ENCODE measurements at places on chromosomes 12 and 14.

DNA sequence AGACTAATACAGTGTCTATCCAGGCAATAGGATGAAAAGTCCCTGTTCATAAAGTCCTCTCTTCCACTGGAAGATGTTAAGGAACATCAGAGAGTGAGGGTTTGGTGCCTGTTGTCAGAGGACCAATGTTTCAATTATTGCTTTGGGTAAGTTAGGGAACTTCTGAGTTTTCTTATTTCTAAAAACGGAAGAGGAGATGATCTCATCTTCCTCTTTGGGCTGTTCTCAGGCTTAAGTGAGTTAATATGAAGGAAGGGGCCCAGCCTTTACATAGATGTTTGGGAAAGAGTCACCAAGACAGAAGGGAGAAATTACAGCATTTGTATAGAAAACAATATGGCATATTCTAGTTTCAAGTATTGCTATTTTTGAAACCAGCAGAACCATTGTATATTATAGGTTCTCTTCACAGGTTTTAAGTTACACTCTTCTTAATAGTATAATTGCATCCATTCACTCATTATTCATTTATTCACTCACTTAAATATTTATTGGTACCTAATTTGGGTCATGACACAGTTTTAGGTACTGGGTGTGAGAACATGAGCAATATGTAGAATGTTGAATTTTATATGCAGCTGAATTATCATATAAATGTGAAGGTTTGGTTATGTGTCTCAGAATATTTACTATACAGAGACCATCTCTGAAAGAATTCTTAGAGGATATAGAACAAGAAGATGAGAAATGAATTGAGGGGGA, 68.5 kb upstream of the LRIG3 start:
- no peak for DNase-seq

DNA sequence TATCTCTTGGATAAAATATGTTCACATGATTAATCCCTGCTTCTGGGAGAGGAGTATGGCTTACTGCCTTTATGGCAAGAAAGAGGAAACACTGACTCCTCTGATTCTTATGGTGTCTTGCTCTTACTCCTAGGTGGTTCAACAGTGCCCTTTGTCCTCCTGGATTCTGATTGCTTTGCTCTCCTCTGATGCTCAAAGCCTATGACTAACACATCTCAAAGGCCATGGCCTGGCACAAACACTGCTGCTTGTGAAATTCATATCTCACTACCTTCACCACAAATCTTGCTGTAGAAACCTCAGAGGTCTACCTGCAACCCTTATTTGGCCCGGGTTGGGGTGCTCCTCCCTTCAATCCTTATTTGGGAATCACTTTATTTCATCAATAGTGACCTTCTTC, 217.2 kb downstream of the C12orf50 start:
- DNase-seq: no peak

DNA sequence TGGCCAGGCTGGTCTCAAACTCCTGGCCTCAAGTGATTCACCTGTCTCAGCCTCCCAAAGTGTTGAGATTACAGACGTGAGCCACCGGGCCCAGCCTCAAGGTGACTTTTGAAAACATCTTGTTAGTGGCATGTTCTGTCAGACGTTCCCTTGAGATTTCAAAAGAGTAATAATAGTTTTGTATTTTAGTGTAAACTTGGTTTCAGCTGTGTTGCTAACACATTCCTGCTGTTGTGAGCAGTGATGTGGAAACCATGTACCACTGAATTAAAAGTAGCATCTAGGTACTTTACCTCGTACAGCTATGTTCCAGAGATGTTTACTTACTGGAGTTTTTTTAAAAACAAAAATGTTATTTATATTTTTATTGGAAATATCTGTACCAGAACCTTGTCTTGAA, 111.3 kb downstream of the AEBP2 start:
- DNase-seq: no peak

DNA sequence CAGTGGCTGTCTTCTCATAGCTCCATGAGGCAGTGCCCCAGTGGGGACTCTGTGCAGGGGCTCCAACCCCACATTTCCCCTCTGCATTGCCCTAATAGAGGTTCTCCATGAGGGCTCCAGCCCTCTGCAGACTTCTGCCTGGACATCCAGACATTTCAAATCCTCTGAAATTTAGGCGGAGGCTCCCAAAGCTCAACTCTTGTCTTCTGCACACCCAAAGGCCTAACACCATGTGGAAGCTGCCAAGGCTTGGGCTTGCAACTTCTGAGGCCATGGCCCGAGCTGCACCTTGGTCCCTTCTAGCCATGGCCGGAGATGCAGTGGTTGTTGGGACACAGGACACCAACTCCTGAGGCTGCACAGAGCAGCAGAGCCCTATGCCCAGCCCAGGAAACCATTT, 20.5 kb upstream of the PPP2R5C start:
- DNase-seq: no peak

DNA sequence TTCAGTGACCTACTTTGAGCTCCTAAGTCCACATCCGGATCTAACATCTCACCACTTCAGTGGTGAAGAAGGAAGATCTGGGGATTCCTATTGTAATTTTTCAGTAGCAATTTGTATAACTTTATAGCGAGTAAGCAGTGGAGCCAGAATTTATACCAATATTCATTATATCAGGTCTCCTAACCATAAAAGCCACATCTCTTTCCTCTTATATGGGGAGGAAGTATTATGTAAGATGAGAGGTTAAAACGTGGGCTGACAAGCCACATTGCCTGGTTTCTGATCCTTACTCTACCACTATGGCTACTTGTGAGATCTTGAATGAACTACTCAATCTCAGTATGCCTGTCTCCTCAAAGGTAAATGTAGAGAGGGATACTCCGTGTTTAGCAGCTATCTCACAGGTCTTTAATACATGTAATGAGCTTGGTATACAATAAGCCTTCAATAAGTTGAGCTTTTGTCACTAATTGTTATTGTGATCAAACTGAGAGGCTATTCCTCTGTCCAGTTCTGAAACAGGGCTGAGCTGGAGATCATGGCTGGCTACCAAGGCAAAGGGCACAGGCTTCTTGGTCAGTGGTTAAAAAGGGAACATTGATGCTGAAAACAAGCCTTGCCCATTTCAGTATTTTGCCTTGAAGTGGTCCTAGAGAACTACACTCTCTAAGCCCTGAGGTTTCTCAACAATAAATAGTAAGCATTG, 3.3 kb upstream of the TMEM117 start:
- no peak for DNase-seq

GRCh38 chr12:122474324-122474716, 26.4 kb downstream of the ZCCHC8 start:
- no peak for DNase-seq

- no peak for DNase-seq
These were observed 217.6 kb downstream of the PRKD1 start for GRCh38 chr14:29710015-29710414.

- no peak for DNase-seq
These were observed 69.7 kb downstream of the ARF6 start for GRCh38 chr14:49962621-49963020.

DNA sequence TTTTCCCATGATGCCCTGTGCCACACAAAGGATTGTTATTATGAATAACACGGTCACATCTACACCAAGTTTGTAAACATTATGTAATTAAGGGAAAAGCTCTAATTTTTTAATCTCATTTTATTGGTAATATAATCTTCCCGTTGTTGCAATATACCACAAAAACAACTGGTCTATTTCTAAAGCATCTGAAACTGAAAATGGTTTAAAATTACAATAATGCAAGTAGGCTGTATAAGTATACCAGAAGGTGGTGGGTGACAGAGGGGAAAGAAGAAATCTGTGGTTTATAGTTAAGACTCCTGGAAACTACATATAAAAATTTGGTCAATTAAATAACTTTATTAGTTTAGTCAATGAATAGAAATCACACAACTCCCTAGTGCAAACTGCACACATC, 5.2 kb downstream of the DDHD1 start:
- no peak for DNase-seq

- DNase-seq: no peak
These were observed 97.4 kb downstream of the RFLNA start for GRCh38 chr12:124392271-124392666.

DNA sequence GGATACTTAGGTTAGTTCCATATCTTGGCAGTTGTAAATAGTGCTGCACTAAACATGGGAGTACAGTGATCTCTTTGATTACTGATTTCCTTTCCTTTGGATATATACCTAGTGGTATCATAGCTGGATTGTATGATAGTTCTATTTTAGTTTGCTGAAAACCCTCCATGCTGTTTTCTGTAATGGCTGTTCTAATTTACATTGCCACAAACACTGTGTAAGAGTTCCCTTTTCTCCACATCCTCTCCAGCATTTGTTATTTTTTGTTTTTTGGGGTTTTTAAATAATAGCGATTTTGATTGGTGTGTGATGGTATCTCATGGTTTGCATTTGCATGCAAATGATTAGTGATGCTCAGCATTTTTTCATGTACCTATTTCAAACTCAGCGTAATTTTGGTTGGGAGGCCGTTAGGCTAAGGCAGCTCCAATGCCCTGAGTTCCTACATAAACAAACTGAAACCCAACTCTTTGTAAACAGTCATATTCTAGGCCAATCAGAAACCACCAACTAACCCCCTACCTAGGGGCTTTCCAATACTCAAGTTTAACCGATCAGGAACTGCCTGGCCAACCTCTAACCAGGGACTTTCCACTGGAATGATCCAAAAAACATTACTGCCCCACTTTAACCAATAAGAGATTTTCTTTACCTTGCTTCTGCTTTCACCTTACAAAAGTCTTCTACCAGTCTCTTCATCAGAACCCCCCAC, 171.6 kb downstream of the FBXL14 start:
- no peak for DNase-seq

GRCh38 chr12:113142173-113142885, 6.8 kb upstream of the RASAL1 start:
- no peak for DNase-seq
